ENCODE measurements at places on chromosomes 1 and 21.

GRCh38 chr1:67355745-67356424 lies 48.2 kb downstream of the IL12RB2 start:
- no peak for DNase-seq

DNA sequence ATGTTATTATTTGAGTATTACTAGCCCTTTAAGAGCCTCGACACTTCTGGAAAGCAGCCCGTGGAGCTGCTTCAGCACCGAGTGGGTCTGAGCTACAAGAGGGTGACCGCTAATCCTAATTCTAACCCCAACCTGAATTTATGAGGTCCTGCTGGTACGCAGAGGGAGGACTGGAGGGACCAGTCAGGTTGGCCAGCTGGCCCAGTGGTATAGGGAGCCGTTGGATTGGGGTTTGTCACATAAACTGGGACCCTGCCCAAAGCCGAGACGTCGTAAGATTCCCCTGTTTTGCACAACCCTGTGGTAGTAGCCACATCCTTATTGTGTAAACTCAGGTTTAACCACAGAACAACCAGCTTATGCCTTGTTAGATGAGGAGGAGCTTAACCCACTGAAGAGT lies 60.8 kb upstream of the F3 start:
- no peak for DNase-seq

DNA sequence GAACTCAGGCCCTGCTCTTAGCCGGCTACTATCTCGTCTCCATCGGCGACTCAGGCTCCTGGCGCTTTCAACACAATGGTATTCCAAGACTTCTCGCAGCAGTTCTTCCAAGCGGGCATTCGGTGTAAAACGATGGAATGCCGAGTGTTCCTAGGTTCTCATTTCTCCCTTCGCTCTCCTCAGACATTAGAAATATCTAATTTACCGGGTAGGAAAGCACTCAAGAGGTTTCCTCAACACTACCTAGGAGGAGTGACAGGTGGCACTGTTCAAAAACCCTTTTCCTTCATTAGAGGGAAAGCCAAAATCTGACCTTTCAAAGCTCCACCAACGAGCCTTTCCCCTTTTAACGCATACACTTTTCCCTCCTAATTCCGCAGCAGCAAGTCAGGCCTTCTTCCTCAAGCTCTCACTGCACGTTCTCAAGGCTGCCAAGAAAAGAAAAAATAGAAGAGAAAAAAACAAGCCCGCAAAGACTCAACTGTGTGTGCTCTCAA lies 601 bp downstream of the UBE2G2 start:
- DNase-seq, result no peak

DNA sequence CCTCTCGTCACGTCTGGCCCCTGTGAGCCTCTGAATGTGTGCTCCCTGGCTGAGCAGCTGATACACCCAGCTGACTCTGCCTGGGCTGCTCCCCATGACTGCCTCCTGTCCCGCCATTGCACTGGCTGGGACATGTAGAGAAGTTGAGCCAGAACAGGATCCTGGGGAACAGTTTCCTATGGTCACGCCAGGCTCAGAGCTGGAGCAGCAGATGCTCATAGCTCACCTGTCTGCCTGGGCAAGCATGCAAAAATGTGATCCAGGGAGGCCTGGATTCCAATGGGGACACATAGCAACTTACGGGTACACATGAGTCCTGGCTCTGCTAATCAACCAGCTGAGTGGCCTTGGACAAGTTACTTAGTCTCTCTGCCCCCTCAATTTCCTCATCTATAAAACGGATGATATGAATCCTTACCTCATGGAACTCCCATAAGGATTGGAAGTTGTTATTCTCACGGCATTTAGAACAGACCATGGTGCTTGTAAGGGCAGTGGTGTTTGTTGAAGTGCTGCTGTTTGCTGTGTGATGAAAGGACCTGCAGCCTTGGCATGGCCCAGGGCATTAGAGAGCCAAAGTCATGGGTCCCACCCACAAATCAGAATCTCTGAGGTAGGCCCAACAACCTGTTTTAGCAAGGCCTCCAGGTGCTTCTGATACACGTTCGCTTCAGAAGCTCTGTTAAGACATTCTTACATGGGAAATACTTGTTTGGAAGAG lies 150.3 kb upstream of the VANGL1 start:
- DNase-seq, result no peak

- no peak for DNase-seq
Measured at GRCh38 chr1:200081151-200081968, 53.9 kb downstream of the NR5A2 start.

GRCh38 chr1:246860401-246860800 lies 71.3 kb downstream of the AHCTF1 start:
- no peak for DNase-seq
